ENCODE measurements at places on chromosomes 7 and 10. TPM values are rescaled to one million over a fixed set of nuclear protein-coding genes. Genes with fewer than 3 reads are reported as not detected.

GRCh38 chr10:80154978-80155695 is 22.6 kb downstream of the PLAC9 start:
- peak; percentile 89 for DNase-seq

GRCh38 chr7:3955026-3955425 is 654.0 kb downstream of the SDK1 start:
- no peak for DNase-seq

- DNase-seq = peak; percentile 77
These were observed at the start of gene ARID5B for GRCh38 chr10:61900829-61901792. Gene ARID5B, plus strand, starts transcription at chr10:61901699. Its CDS starts 11 bp downstream, at chr10:61901710.

DNA sequence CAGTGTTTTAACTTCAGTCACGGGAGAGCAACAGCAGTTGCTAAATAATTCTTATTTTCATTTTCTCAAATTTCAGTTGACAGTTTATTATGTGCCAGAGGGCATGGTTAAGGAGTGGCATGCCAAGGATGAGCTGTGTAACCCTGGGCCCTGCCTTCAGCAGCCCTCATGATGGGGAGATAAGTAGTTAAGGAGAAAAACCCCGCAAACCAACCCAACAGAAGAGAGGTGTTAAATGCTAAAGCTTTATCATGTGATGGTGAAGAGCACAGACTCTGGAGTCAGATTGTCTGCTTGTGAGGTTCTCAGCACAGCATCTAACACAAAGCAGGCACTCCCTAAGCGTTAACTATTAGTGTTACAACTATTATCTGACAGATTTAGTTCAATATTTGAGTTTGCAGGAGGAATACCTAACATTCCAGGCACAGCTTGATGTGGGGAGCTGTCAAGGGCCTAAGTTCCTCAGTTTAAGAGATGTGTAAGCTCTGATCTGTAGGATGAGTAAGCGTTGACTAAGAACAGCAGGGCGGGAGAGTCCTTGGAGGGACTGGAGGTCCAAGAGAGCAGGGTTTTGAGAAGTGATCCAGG is 29.6 kb downstream of the STAM start:
- DNase-seq = peak; percentile 86

The FUOM gene
- 17.5 TPM for total RNA-seq
